ENCODE measurements at places on chromosomes 2 and 18.

GRCh38 chr2:61538920-61539520 lies 864 bp upstream of the XPO1 start:
- DNase-seq, result peak; percentile 16

- no peak for DNase-seq
Measured at GRCh38 chr18:47586418-47587070, 335.1 kb upstream of the SKOR2 start.

DNA sequence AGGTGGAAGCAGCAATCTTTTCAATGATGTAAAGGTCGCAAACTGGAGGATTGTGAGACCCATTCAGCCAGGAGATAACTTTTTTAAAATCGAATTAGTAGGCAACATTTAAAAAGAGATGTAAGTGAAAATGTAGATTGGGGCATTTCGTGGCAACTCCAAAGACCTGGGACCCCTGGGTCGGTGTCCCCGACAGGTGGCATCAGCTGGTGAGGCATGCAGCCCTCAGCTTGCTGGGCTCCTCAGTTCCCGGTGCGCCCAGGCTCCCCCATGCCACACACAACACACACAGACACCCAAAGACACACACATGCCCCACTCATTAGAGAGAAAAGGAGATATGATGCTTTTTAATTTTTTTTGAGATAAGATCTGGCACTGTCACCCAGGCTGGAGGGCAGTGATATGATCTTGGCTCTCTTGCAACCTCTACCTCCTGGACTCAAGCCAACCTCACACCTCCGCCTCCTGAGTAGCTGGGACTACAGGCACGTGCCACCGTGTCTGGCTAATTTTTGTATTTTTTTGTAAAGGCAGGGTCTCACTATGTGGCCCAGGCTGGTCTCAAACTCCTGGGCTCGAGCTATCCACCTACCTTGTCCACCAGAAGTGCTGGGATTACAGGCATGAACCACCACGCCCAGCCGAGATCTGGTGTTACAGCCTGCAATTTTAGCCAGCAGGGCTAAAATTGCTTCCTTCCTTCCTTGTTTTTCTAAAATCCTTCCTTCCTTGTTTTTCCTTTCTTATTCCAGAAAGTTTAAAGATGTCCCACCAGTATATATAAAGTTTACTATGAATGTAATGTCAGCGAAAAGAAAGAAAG lies 122.6 kb upstream of the EPAS1 start:
- no peak for DNase-seq

DNA sequence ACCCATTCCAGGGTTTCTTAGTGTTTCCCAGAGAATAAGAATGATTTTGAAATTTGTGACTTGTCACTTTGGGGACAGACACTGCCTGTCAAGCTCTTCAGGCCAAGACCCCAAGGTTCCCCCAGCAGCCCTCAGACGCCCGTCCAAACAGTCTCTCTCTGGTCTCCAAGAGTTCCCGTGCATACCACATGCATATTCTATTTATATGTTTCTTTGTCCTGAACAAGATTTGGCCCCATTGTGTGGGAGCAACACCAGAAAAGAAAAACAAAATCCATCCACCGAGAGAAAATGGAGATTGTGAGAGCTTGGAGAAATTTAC lies 52.2 kb upstream of the CTAGE1 start:
- DNase-seq, result no peak

- DNase-seq, result no peak
Measured at GRCh38 chr2:225841314-225841713, 441.8 kb downstream of the NYAP2 start.

DNA sequence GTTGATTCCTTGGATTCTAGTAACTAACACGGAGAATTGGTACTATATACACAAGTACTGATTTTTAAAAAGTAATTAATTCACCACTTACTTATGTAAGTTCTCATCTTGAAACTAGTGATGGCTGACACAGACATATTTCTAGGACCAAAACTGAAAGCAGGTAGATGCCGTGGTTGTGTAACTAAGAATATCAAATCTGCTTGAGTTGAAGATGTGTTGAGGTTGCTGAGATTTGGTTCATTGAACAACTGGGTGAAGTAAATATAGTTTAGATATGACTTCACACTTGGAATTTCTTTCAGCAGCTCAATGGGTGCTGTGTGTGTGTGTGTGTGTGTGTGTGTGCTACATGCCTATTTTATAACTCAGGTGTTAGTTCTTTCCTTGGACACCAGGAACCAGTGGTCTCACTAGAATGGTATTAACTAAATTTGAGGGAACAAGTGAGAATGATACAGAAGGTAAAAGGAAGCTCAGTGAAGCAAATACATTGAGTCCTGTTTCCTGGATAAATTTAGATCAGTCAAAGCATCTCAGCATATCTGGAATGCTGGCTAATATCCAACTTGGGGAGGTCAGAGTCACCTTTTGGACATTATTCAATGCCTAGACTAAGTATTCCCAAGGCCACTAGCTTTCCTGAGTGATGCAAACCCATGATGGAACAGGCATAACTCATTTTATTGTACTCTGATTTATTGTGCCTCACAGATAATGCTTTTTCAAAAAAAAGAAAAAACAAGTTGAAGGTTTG lies 110.7 kb upstream of the ZEB2 start:
- DNase-seq, result no peak

DNA sequence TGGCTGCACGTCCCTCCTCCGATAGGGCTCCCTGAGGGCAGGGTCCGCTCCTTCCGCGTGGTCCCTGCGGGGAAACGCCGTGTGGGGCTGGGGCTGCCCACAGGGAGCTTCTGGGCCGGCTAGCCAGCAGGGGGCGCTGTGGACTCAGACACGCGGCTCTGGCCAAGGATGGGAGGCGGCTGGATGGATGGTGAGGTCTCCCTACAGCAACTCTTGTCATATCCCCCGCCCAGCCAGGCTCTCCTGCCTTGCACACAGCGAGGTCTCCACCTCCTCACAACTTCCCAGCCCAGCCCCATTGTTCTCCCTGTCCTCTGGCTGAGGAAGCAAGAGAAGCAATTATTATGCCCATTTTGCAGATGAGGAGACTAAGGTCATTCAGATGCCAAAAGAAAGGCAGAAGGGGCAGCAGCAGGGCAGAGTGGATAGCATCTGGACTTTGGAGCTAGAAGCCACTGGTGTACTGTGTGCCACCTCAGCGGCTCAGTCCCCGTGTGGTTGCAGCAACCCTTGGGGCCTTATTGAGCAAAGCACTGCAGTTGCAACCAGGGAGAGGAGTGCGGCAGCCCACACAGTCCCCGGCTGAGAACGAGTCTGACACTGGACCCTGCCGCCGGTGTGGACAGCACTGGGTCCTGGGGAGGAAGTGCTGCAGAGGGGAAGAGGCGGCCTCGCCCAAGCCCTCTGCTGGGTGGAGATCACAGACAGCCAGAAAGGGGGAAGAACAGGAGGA lies 99.0 kb downstream of the ZFP36L2 start:
- peak; percentile 92 for DNase-seq

DNA sequence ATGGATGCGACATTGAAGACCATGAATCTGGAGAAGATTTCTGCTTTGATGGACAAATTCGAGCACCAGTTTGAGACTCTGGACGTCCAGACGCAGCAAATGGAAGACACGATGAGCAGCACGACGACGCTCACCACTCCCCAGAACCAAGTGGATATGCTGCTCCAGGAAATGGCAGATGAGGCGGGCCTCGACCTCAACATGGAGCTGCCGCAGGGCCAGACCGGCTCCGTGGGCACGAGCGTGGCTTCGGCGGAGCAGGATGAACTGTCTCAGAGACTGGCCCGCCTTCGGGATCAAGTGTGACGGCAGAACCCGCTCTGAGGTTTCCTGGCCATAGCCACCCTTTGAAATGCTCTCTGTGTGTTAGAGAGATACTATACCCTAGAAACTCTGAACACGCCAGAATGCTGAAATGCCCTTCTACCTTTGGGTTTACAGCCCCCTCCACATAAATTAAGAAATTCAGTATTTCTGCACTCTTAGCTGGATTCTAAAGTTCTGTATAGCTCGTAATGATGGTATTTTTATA lies 659 bp downstream of the CHMP1B start:
- peak; percentile 58 for DNase-seq

DNA sequence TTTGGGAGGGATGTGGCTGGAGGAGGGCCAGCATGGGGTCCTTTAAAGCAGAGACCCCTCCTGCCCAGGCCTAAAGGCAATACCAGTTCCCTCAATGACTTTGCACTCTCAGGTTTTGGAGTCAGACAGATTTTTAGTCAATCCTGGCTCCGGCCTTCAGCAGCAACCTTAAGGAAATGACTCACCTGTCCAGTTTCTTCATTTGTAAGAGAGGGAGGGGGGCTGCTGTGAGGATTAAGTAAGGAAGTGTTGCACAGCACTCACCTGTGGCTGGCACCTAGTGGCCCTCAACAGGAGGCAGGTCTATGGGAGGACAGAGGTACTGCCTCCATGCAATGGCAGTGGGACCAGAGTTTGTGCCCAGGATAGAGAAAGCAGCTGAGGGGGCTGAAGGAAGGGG lies 13.7 kb downstream of the CNGA3 start:
- DNase-seq, result no peak
